IPS-NIHi11 (cell line): ENCODE measurements at places on chromosomes 16 and 17.

- DNase-seq = peak; percentile 72
Measured at GRCh38 chr17:65556014-65556909, 5.2 kb downstream of the AXIN2 start.

- DNase-seq = no peak
Measured at GRCh38 chr16:14347706-14348105, 276.6 kb downstream of the MRTFB start.

GRCh38 chr16:55444754-55445485 lies 34.1 kb upstream of the MMP2 start:
- no peak for DNase-seq

DNA sequence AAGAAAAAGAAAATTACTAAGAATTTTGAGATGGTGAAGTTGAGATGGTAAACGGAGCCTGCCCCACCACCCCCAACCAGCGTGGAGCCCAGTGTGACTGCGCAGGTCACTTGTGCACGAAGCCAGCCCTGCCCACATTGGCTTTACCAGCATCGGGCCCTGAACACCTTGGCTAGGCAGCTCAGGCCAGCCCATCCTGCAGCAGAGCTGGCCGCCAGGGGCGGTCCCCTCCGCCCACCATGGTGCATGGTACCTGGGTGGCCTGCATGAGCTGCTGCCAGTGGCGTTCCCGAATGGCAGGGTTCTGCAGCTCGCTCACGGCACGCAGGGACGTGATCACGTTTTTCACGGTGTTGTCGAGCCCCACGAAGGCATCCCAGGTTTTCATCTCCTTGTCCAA lies 62.7 kb downstream of the DNAH17 start:
- DNase-seq = no peak

DNA sequence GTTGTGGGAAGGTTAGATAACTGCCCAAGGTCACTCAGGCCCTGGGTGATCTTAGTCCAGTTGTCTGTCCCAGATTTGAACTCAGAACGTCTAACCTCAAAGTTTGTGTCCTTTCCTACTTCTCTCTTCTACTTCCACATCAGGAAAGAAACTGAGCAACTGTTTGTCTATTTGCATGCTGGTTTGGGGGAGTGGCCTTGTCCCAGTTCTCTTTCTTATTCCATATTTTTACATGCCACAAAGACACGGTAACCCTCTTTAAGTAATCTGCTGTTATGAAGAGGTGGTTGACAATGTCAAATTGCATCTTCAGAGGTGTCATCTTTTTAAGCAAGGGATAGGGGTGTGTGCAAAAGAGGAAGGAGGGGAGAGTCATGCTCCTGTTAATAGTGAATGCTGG lies 432.5 kb downstream of the HS3ST3B1 start:
- DNase-seq = no peak

DNA sequence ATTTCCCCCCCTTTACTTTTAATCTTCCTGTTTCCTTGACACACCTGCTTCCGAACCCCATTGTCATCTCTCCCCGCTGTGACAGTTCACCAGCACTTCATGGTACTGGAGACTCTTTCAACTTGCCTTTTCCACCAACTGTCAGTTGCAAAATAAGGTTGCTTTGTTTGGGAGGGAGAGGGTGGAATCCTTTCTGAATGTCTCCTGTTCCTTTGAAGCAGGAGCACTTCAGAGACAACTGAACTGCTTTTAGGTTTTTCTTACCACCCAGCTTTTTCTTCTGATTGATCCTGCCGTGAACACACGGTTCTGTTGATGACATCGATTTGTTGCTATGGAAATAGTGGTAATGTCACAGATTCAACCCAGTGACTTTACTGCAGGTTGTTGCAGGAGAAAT lies 42.0 kb downstream of the RPA1 start:
- DNase-seq = no peak

DNA sequence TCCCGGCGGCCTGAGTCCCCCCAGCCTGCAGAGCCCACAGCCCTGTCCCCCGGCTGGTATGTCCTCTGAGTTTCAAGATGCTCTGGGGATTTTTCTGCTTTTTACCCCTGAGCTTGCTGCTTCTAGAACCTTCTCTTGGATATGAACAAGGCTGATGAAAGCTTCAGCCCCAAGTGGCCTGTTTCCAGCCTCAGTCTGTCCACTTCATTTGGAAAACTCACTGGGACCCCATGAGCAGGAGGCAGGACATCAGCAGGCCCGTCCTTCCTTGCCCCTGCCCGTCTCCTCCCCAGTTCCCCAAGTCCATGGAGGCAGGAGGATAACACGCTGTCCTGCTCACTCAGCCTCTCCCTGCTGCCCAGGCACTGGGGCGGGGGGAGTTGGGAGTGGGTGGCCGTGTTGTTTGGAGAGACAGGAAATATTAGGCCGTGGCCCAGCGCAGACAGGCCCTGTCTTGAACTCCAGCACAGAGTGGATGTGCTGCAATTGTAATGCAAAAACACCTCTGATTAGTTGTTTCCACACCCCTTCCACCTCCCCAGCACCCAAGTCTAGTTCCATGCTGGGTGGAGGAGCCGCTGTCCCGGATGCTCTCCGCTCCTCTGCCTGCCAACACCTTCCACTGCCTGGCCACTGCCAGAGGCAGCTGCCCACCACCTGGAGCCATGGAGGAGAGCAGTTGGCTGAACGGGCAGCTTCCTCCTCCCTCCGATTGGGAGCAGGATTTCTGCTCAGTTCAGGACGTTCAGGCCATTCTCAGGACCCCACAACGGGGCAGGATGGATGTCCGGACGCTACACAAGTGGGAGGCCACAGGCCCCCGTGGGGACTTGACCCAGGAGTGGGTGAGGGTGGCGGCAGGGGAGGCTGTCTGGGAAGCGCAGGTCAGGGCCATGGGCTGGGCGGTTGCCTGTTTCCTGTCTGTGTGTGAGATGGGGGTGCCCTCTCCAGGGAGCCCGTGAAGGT lies 216.9 kb upstream of the GSE1 start:
- DNase-seq = no peak

GRCh38 chr16:500709-501108 lies 26.8 kb upstream of the CAPN15 start:
- no peak for DNase-seq

DNA sequence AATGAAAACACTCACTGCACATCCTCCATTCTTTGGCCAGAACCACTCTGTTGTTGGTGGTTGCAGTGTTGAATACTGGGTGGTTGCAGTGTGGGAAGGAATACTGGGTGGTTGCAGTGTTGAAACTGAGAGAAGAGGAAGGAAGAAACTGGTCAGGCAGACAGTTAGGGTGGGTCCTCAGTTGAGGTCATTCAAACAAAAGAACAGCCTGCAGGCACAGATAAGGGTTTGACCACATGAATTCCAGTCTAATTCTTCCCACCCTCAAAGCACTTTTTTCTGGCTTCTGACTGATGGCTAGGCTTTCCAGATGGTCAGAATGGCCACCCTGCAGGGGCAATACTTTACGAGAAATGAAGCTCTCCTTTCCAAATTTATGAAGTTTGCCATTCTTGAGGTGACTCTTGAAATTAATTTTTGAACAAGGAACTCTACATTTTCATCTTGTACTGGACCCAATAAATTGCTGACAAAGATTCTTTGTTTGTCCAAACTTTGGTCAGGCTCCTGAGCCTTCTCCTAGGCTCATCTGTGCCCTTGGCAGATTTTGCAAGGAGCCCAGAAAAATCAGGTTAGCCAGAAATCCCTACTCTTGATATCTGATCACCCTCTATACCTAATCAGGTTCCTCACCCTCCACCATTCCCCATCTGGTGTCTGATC lies 596.6 kb upstream of the CDH5 start:
- no peak for DNase-seq

- no peak for DNase-seq
Measured at GRCh38 chr17:73404246-73404645, 92.4 kb upstream of the CDC42EP4 start.

DNA sequence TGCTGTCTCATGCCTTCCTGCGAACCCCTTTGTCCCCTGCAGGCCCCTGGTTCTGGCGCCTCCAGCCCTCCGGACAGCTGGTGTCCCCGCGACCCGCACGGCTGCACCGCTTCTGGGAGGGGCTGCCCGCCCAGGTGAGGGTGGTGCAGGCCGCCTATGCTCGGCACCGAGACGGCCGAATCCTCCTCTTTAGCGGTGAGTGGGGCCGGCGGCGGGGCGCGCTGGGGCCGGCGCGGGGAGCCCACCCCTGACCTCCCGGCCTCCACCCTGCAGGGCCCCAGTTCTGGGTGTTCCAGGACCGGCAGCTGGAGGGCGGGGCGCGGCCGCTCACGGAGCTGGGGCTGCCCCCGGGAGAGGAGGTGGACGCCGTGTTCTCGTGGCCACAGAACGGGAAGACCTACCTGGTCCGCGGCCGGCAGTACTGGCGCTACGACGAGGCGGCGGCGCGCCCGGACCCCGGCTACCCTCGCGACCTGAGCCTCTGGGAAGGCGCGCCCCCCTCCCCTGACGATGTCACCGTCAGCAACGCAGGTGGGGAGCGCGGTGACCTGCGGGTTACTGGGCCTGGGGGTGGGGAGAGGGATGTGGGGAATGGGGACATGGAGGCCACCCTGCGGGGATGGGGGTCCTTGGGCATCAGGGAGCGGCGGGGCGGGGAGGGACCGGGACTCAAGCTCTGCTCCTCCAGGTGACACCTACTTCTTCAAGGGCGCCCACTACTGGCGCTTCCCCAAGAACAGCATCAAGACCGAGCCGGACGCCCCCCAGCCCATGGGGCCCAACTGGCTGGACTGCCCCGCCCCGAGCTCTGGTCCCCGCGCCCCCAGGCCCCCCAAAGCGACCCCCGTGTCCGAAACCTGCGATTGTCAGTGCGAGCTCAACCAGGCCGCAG lies 7.1 kb upstream of the IL32 start:
- DNase-seq = peak; percentile 75

GRCh38 chr16:890217-890616 lies 80.6 kb downstream of the LMF1 start:
- DNase-seq = no peak

- no peak for DNase-seq
Measured at GRCh38 chr16:20191566-20191965, 117.9 kb upstream of the GPR139 start.

GRCh38 chr17:80920441-80920840 lies 71.2 kb upstream of the CHMP6 start:
- DNase-seq = no peak

GRCh38 chr17:81513753-81514488 lies 1.3 kb upstream of the ACTG1 start:
- DNase-seq = peak; percentile 23

DNA sequence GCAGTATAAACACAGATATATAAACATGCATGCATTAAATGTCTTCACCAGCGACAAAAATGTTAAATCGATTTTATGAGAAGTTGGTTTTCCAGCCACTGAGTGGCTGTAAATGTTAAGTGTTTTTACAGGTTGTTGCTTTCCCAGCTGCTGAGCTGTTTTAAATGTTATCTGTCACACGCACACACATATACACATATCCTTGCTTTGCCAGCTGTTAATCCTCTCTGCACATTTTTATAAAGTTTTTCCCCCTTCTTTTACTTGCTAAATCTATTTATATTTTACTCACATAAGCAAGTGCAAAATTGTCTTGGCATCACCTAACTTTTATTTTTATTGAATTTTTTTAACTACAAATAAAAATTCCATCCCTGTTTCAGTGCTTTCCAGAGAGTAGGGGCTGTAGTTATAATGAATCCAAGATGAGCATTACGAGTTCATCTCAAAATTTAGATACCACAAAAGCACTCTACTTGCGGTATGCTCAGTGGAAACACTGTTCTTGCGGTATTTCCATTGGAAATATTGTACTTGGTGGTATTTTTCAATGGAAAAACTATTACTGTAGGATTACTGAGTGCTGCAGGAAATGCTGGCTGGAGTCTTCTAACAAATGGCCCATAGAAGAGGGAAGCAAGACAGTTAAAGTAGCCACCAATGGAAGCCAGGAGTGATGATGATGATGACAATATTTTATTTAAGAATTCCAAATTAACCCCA lies 124.9 kb upstream of the KCNJ16 start:
- DNase-seq = no peak

GRCh38 chr16:83046664-83047063 lies 419.9 kb downstream of the CDH13 start:
- no peak for DNase-seq

DNA sequence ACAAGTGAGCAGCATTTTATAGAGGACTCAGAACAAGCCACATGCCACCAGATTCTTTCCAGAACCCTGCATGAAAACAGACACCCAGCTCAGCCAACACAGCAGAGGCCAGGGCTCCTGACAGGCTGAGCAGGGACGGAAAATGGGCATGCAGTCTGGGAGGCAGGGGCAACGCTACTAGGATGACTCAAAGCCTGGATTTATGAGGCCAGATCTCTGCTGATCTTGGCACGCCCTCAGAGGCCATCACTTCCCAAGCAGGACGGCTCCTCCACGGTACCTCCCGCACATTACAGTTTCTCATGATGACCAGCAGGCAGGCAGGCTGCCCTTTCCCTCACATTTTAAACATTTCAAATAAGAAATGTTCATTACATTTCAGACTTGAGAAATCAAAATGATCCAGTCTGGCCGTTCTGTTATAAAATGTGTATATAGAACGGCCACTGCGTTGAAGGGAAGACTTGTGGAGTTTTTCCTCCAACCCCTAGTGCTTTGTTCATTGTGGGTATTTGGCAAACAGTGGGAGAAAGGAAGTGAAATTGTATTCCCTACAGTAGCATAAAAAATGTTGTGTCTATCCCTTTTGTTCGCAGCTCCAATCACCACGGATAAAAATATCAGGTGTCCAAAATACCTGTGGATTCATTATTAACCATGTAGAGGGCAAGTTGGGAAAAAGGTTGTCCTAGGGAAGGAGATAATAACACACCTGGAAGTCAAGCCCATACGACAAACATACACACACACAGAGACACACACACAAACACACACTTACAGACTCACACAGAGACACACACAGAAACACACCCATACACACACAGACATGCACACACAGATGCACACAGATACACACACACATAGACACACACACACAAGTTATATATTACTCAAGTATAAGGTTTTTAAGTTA lies 64.8 kb upstream of the ADAMTS18 start:
- peak; percentile 15 for DNase-seq

- peak; percentile 96 for DNase-seq
Measured at GRCh38 chr17:2749784-2750181, 331 bp upstream of the CCDC92B start.

GRCh38 chr16:17544785-17545184 lies 74.0 kb upstream of the XYLT1 start:
- peak; percentile 72 for DNase-seq

DNA sequence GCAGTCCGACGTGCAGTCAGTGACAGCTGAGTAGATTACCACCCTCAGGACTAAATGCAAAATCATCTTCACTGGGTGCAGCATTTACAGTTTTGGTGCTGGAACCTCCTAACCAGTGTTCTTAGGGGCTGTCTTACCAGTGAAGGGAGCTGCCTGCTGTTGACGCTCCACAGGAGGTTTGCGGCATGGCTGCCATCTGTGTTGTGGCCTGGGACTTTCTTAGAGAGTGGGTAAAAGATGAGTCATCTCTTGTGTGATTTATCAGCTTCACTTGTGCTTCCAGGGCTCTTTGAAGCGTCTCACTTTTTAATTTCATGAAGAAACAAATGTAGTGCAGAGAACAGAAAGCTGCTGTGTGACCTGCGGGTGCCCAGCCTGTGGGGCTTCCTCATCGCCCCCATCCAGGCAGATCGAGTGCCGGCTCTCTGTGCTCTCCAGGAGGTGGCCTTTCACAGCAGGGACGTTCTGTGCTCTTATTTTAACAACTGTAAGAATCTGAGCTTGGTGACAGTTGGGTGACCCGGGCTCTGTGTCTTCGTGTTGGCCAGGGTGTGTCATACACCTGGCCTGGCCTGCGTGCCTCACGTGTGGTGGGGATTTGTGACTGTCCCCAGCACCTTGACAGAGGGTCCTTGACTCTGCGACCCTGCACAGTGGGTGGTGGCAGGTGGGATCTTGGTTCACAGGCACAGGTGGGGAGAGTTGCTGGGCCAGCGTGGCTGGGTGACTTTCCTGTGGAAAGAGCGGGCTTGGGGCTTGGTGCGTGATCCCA lies 24.3 kb upstream of the ZNF750 start:
- DNase-seq = no peak
